GOT3 (cell line): ENCODE measurements at places on chromosomes 12 and 14.

DNA sequence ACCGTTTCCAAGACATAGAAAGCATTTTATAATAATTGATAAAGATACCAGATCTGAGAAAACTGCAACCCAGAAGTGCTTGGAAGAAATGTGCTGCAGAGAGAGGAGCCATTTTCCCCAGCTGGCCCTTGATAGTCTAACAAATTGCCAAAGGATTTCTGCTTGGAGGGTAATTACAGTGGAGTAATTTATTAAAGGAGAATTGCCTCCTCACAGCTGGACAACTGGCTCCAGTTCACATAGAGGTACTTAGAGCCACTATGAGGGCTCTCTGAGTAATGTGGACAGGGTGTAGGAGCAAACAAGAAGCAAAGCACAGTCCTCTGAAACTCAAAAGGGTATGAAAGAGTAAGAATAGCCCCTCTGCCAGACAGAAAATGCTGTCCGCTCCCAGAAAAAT is 335.6 kb downstream of the SYT1 start:
- no peak for DNase-seq

- DNase-seq, result no peak
Measured at GRCh38 chr14:92750994-92751400, 2.6 kb upstream of the LGMN start.

DNA sequence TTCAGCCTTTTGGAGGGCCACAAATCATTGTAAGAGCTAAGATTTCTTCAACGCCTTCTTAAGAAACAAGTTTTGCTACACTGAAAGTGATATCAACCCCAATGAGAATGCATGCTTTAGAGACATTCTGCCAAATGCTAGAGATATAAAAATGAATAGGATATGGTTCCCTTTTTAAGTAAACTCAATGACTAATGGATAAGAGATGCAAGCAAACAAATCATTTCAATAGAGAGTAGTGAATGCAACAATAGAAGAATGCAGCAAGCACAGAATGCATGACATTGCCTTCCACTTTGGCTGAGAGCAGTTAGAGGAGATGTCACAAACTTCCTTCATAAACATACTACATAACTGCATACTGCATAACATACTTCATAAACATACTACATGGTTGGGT is 116.4 kb downstream of the PDZRN4 start:
- DNase-seq, result no peak

GRCh38 chr12:66345212-66345611 is 42.9 kb downstream of the HELB start:
- no peak for DNase-seq

DNA sequence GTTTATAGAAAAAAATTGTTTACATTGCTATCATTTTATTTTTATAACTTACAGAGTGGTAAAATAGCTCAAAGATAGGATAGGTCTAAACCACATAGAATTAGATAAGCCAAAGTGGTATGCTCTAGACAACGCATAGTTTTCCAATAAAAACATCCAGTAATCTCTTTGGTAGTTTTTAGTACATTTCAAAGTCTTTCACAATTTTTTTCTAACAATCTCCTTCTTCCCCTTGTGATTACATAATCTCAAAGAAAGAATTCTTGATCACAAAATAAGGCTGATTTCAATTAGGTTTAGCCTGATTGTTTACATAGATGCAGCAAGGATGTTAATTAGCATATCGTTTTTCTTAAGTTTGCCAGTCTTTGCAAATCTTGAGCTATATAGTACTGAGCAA is 460.0 kb downstream of the FUT8 start:
- no peak for DNase-seq

DNA sequence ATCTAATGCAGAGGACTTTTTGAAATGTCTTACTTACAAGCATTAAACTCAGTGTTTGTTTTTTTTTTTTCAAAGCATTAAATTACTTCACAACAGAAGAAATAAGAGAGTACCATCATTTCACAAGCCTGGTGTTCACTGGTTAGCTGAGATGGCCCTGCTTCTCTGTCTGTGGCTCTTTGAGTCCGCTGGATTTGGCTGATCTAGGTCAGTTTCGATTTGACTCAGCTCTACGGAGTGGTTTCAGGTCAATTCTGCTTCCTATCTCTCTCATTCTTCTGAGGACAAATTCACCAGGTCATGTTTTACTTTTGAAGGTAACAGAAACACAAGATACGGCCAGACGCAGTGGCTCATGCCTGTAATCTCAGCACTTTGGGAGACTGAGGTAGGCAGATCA is 1066.1 kb downstream of the FLRT2 start:
- DNase-seq, result no peak

GRCh38 chr12:55829967-55830600 is 697 bp upstream of the DNAJC14 start:
- no peak for DNase-seq

GRCh38 chr12:100375038-100375735 is 18.3 kb downstream of the SLC17A8 start:
- DNase-seq, result no peak

GRCh38 chr14:66383771-66384170 is 102.4 kb upstream of the CCDC196 start:
- no peak for DNase-seq
